ENCODE measurements at places on chromosomes 2 and 18. TPM values are rescaled to one million over a fixed set of nuclear protein-coding genes. Genes with fewer than 3 reads are reported as not detected.

The CD8B gene
- not detected for total RNA-seq

- DNase-seq: no peak
Observed at GRCh38 chr2:37560241-37560848, 111.1 kb downstream of the CDC42EP3 start.

DNA sequence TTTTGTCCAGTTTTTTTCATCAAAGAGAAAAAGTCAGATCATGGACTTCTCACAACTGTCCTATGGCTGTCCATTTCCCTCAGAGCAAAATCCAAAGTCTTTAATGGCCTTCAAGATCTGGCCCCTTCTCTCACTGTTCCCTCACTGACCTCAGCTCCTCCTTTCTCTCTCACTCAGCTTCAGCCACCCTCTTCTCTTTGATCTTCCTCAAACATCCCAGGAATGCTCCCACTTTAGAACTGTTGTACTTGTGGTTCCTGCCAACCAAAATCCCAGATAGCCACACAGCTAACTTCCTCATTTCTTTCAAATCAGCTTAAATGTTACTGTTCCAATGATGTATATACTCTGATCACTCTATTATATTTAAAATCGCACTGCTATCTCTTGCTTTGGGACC, 82.9 kb downstream of the NUP35 start:
- DNase-seq: no peak

- DNase-seq: no peak
Observed at GRCh38 chr2:200394045-200394444, 87.6 kb downstream of the SPATS2L start.

DNA sequence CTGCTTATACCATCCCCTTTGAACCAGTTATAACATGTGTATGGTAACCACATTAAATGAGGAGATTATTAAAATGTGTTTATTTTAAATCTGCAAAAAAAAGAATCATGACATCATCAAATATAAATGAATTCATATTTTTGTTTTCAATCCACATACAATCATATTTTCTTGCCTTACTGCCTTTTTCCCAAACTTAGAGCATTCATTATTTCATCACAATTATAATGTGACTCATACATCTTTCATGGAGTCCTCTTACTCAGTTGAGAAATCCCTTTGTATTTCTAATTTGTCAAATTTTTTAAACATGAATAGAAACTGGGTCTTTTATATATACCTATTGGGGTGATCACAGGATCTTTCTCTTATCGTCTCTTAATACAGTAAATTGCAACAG, 909.6 kb downstream of the DSC3 start:
- DNase-seq: no peak

DNA sequence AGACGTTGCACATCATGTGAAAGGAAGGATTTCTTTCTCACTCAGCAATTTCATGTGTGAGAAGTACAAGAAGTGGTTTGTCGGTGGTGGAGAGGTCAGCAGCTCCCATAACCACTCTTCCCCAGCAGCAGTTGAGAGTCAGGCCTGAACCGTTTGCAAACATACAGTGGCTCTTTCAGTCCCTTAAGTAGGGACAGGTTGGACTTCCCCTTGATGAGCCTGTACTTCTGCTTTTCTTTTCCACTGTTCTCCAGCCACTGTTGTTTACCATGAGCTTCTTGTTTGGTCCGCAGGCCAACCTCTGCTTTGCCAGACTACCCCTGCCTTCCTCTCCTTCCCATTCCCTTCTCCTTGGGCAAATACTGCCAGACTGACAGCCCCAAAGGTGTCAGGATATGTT, 391.3 kb upstream of the CELF4 start:
- no peak for DNase-seq

The LCT gene
- total RNA-seq: not detected

DNA sequence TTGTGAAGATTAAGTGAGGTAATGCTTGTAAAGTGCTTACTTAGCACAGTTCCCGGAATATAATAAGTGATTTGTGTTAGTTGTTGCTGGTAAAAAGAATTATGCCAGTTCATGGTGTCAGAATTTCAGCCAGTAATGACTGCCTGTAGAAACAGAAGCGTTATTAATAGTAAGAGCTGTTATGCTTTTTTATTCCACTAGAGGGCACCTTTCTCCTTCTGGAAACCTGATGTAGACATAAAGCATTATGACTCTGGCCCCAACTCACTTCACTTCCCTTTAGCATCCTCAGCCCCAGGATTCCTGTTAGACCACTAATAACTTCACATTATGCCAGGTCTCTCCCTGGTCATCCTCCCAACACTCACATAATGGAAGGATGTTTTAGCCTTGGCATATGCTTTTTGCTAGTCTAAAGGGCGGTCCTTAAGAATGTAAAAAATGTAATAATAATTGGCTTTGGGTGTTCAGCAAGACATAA, 34.9 kb downstream of the C18orf54 start:
- DNase-seq: peak; percentile 10

GRCh38 chr2:39216346-39217191, 27.2 kb downstream of the CDKL4 start:
- DNase-seq: no peak

- no peak for DNase-seq
Observed at GRCh38 chr2:172986040-172986439, 89.6 kb upstream of the MAP3K20 start.

The CXCR1 gene
- under 0.01 TPM for total RNA-seq

- no peak for DNase-seq
Observed at GRCh38 chr2:29272311-29272710, 157.1 kb downstream of the CLIP4 start.

- no peak for DNase-seq
Observed at GRCh38 chr2:182577816-182578215, 138.2 kb upstream of the DNAJC10 start.

DNA sequence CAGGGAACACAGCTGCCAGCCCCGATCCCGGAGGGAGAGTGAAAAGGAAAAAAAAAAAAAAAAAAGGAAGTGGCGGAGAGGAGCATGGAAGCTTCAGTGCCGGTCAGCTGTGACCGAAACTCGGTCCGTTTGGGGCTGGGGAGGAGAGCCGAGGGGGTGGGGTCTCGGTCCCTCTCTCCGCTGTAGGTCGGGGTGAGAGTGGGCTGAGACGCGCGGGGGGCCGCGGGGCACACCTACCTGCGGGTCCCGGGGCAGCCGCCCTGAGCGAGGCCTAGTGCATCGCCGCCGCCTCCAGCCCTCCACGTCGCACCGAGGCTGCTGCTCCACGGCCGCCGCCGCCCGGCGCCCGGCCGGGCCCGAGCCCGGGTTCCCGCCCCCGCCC, 536 bp downstream of the VPS54 start:
- DNase-seq: no peak

- no peak for DNase-seq
Observed at GRCh38 chr18:49742316-49743116, 70.8 kb downstream of the ACAA2 start.

DNA sequence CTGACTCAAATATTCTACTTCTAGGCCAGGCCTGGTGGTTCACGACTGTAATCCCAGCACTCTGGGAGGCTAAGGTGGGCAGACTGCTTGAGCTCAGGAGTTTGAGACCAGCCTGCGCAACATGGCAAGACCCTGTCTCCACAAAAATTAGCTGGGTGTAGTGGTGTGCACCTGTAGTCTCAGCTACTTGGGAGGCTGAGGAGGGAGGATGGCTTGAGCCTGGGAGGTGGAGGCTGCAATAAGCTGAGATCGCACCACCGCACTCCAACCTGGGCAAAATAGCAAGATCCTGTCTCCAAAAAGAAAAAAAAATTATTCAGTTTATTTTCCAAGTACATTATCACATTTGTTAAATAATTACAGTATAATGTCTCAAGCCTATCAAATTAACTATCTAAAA, 7.3 kb downstream of the PPP3R1 start:
- DNase-seq: no peak

DNA sequence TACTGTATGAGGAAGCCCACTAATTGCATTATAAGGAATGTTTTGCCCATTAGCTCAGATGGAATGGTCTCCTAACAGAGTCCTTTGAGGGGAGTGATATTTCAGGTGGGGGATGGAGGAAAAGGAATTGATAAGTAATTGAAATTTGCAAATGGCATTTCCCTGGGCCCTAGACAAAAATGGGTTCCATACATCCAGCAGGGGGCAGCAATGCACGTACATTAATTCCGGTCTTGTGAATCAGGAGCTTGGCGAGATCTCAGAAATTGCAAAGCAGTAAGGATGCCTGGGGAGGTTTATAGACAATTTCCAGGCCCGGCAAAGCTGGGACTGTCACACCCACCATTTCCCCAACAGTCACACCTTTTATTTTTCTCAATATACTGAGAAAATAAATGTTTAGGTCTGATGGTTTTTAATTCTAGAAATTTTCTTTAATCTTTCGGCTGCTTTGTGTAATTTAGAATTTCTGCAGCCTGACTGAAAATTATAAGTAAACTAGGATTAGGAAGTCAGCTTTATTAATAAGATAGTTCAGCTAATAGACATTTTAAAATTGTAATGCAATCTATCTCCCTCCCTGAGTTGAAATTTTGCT, 122.8 kb downstream of the LYPD1 start:
- DNase-seq: peak; percentile 31

GRCh38 chr2:240877460-240878340, 9.1 kb downstream of the AGXT start:
- DNase-seq: no peak

DNA sequence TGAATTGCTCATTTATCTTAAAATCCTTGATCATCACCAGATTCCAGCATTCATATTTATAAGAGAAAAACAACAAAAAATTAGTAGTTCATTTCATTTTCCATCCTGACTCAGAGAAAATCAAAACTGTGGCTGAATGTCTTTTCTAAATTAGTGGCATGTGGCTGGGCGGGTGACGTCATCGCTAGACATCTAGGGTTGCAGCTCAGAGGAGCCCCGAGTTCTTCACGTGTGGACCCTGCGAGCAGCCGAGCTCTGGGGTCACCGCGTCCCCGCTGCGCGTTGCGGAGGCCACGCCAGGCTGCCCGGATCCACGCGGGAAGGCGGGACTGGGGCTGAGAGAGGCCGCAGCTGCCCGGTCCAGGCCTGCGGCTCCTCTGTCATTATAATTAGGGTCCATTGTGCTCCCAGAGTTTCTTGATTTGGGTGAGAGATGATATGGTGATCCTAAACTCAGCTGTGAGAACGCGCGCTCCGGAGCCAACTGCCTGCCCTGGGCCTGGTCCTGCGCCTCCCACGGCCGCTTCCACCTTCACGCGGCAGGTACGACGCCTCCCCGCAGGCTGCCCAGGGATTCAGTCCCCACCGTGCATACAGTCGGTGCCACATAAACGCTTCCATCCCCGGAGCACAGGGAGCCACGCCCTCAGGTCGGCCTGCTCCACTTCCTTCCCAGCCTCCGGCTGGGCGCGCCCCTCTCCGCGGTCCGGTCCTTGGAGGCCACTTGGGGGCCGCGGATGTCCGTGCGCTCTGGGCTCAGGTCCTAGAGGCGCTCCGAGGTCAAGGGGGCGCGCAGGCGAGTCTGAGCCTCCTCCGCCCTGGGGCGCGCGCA, 56.5 kb downstream of the TMEM18 start:
- no peak for DNase-seq

- DNase-seq: peak; percentile 28
Observed at GRCh38 chr2:129464036-129464435, 515.4 kb upstream of the RAB6C start.

- no peak for DNase-seq
Observed at GRCh38 chr2:7225848-7226247, 308.6 kb downstream of the RNF144A start.

DNA sequence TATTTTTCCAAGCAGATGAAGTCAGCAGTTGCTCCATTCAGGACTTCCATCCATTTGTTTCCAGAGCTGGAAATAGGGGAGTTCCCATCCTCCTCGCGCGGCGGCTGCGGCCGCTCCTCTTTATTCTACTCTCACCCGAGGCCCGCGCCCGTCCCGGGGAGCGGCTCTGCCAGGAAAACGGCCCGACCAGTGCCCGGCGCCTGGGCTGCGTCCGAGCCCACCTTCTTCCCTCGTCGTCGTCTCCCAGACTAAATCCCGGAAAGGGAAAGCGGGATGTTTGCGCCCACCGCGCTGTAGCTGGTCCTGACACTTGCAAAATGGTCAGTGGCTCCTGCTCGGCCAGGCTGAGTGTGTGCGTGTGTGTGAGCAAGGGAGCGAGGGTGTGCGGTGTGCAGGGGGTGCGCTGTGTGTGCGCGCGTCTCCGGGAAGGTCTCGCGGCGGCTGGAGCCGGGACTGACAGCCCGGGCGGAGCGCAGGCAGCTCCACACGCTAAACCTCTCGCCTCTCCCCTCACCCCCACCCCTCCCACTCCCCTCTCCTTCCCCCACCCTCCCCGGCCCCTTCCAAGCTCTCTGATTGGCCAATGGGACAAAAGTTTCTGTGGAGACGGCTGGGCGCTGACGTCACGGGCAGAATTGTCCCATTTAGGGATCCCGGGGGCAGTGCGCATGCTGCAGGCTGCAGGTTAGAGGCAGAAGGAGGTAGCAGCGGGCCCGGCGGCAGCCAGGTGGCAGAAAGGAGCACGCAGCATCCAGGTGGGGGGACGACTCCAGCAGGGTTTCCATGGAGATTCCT, at the start of gene NOL4:
TSS of gene NOL4 (minus strand) at position 491 of the 795 bp plus-strand sequence. CDS start 1,660 bp downstream, outside the sequence.
- peak; percentile 61 for DNase-seq

The ST6GAL2 gene
- 144 TPM for total RNA-seq

The ANKRD29 gene
- total RNA-seq: 2.4 TPM

DNA sequence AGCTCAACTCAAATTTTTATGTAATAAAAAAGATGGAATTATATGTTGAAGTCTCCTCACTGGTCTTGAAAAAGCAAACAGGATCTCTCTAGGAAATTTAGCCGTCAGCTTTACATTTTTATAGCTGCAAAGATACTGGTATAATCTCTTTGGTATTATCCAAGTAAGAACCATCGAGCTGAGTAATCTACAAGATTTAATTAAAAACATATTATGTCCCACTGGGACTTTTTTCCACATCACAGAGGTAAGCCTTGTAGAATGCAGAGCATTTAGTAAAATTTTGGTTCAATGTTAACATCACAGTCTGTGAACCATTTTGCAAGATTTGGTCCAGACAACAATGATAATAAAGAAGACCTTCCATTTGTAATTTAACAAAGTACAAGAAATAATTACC, 162.6 kb upstream of the SLC39A10 start:
- no peak for DNase-seq

DNA sequence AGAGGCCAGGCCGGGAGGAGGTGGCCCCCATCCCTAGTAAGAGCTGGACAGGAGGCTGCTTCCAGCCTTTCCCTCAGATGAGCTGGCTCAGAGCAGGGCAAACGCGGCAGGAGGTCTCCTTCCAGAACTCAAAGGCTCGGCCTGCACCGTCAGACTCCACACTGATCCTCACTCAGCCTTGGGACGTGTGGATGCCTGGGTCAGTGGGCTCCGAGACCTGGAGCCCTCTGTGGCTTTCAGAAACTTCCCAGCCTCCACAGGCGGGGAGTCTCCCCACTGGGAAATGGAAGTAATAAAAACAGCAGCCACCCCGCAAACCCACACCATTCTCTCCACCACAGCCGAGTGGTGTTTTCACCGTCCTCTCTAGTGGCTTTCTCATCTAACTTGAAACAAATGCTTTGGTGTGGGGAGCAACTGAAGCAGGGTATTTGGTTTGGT, 54.3 kb downstream of the INPP5D start:
- DNase-seq: no peak

The EHBP1 gene
- 127 TPM for total RNA-seq
